ENCODE measurements at places on chromosomes 1 and 21.

DNA sequence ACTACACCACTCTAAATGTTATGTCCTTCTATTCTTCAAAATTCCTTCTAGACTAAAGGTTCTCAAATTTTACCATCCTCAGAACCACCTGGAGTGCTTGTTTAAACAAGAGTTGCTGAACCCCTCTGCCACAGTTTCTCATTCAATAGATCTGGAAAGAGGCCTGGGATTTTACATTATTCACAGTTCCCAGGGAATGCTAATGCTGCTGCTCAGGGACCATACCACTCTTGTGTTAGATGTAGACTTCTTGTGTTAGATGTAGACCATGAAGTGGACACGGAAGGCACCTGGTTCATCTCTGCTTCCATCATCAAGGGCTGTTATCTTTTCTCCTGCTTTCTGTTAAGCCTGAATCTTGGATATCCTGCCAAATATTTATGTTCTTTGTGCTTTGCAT is 31.3 kb upstream of the CCN1 start:
- DNase-seq: no peak

DNA sequence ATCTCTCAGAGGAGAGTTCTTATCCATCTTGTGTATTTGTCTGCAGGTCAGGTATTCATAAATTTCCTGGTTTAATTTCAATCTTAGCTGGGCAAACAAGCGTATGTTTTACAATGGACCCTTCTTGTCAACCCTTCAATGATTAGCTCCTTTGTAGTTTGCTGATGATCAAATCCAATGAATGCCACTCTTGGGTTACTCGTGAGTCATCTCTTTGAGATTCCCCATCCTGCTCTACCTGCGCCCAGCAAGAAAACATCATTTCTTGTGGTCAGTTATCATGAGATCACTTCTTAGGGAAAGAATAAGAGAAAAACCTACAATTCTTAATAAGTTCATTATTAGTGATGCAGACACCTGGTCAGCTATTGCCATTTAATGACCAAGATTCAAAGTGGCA is 572.3 kb upstream of the PKN2 start:
- no peak for DNase-seq

DNA sequence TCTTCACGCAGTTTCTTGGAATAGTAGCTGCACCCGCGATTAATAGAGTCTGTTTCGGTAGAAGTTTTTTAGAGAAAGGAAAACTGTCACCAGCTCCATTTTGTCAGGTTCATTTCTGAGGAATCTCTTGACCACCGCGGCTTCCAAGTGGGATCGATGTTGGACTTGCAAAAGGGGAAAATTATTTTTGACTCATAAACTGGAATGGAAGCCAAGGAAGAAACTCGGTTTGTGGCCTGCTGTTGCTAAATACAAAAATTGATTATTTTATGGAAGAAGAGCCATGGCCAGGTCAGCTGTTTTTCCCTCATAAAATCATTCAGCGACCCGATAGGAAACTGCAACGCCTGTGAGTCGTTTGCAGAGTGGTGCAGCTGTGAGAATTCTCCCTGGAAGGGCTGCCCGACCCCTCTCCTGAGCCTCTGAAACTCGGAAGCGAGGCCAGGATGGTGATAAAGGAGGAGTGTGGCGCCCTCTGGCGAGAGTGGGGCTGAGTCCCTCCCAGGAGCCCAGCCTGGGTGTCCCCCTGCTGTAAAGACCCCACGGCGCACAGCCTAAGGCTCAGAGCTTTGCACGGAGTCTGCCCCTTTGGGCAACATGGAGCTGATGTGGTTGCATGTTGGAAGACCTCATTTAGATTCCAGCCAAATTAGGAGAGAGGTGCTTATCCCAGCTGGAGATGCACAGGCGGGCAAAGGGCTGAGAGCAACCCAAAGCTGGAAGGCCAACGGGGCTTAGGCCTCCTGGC is 83.6 kb upstream of the SLC25A33 start:
- DNase-seq: peak; percentile 26

DNA sequence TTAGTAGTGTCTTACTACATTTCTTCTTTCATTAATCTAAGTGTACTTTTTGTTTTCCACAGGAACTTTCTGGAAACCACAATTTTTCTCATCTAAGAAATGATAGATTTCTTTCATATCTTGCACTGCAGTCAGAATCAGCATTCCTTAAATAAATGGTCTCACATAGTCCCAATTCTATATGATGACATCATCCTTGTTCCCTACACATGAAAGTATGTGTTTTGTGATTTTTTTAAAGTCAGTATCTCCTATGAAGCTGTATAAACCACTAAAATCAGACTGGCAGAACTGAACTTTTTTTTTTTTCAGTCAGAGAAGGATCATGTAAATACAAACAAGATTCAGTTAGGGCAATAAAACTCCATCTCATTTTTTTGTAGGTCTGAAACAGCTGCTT is 742.6 kb upstream of the CXADR start:
- no peak for DNase-seq

Measured in MM.1S (cell line).